ENCODE measurements at places on chromosomes 6 and 20.
A peak's percentile ranks its signal among the peaks of the same experiment; 100 is the strongest.

GRCh38 chr6:18785810-18786490, 398.8 kb downstream of the RNF144B start:
- DNase-seq: no peak

DNA sequence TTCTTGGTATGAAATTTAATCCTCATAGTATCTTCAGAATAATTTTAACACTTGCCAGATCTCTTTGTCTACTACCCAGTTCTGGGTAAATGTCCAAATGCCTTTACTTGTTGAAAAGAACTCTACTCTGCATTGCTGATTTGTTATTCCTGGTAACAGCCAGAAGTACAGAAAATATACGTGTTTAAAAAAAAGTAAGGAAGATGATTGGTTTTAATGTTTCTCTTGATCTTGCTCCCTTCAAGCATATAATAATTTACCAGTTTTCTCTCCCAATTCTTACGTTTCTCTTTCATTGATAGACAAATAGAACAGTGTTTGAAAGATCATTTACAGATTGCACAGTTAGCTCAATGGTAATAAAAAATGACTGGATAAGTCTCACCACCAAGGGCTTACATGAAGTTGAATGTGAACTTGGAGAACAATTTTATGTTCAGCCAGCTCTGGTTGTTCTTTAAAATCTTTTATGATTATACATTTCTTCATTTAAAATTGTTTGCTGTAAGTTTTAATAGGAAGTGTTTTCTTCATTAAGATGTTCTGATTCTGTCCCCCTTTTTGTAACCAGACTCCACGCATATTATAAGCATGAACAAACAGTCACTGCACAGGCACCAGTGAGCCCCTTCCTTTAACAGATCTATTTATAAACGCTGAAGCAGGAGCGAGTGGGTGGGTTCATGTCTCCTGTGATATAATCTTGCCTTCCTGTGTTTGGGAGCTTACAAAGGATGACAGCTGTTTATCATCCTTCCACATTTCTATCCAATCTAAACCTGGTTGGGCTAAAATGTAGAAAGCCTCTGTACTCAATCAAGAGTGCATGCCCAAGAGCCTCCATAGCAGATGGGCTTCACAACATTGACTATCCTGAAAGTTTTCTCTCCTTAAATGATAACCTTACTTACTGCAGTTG, 299.5 kb downstream of the PRL start:
- no peak for DNase-seq

GRCh38 chr20:33648396-33649004, 13.6 kb upstream of the C20orf144 start:
- DNase-seq: no peak

DNA sequence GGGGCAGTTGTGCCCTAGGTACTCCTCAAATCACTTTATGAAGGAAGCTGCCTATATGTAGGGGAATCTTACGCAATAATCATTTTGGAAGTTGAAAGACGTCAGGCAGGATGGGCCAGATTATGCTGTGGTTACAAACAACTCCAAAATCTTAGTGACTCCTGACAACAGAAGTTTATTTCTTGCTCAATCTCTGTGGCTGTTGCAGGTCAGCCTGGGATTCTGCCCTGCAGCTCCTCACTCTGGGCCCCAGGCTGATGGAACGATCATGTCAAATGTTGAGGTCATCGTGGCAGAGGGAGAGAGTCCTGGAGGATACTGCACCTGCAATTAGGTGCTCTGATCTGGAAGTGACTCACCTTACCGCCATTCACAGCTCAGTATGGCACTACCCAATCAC, 88.4 kb downstream of the ZDHHC14 start:
- DNase-seq: no peak

GRCh38 chr6:3151691-3152090, 5.7 kb downstream of the TUBB2A start:
- no peak for DNase-seq

- no peak for DNase-seq
Measured at GRCh38 chr6:34958734-34959133, 69.7 kb downstream of the ANKS1A start.

DNA sequence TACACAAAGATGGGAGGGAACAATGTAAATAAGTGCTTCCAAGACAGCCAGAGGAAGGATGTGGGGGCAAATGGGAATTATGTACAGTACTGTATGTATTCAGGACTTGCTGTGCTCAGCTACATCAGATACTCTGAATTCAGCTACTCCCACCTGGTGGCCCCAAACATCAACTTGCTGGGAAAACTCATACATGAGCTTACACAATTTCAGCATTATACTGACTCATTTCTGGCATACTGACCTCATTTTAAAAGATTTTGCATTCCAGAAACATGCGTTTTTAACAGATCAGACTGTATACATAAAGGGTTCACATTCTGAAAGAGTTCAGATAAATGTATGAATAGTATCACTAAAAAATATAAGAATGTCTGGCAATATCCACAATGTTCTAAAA, 59.7 kb downstream of the GPX5 start:
- DNase-seq: no peak

GRCh38 chr6:162999575-163000285, 272.0 kb downstream of the PACRG start:
- DNase-seq: peak; percentile 56

GRCh38 chr6:79818471-79818870, 128.9 kb downstream of the ELOVL4 start:
- DNase-seq: no peak

- DNase-seq: no peak
Measured at GRCh38 chr6:112204350-112204706, 50.0 kb downstream of the LAMA4 start.

- DNase-seq: no peak
Measured at GRCh38 chr20:54227241-54227640, 19.4 kb downstream of the PFDN4 start.

GRCh38 chr20:58054780-58055373, 173.6 kb downstream of the ANKRD60 start:
- no peak for DNase-seq

GRCh38 chr20:33793011-33793931, 17.9 kb upstream of the CHMP4B start:
- no peak for DNase-seq

- DNase-seq: no peak
Measured at GRCh38 chr6:139151425-139152087, 16.7 kb downstream of the HECA start.

DNA sequence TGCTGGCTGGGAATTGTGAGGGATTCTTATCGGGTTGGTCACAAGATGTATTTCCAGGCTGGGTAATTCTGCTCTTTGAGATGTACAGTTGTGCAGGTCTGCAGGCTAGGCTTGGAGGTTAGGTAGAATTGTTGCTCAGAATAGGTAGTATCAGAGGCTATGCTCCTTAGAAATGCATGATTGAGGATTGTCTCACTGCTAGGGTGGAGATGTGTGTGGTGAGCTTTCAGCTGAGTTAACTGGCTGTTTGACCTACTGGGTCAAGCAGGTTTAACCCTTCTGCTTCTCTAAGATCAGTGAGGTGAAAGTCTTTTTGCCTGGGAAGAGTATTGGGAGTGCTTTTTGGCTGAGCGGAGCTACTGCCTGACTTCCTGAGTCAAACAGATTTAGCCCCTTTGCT, 701.1 kb downstream of the UTRN start:
- no peak for DNase-seq

- no peak for DNase-seq
Measured at GRCh38 chr6:15512126-15512525, 150.7 kb downstream of the DTNBP1 start.

- DNase-seq: peak; percentile 17
Measured at GRCh38 chr20:44074252-44075151, 112.5 kb downstream of the JPH2 start.

DNA sequence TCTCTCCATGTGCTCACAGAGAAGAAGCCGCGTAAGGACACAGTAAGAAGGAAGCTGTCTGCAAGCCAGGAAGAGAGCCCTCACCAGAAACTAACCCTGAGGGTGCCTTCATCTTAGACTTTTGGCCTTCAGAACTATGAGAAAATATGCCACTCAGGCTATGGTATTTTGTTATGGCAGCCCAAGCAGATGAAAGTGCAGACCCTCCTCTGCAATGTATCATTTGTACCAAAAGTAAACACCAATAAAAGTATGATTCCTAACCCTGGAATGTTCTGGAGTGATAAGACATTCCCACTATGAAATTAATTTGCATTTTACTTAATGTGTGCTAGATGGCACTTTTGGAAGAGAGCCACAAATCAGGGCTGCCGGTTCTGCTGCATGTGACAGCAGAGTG, 594.3 kb downstream of the UTRN start:
- DNase-seq: no peak

DNA sequence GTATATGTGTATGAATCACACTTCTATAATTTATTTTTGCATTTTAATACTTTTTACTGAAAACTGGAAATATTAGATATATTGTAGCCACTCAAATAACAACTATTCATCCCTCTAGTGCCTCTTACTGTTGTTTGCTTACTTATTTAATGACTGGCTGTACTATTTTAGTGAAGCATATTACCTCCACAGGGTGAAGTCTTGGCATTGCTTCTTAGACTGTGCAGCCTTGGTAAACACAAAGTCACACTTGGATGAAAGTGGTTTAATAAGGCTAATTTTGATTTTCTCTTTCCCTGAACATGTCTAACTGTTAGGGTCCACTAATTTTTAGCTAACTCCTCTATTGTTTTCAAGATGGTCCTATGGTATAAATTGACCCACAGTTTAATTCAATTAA, 1043.2 kb upstream of the ADGRB3 start:
- DNase-seq: no peak

DNA sequence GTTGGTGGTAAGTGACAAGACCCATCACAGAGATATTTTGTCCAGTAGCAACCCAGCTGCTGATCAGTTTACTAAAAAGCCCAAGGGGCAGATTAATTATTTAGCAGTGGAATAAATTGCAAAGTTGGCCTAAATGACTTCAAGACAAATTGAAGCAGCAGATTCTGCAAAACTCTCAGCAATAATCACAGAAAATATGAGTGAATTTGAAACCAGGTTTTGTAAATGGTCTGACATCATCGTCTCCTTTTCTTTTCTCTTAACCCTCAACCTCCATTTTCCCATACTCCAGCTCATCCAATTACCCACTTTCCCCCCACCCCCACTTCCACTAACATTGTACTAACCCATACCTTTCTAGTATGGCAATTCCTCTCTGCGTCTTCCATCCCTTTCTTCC, 11.3 kb upstream of the PTPRK start:
- no peak for DNase-seq

- DNase-seq: no peak
Measured at GRCh38 chr20:36266189-36266588, 29.9 kb downstream of the AAR2 start.

- DNase-seq: no peak
Measured at GRCh38 chr6:127352524-127352923, 9.1 kb upstream of the ECHDC1 start.

DNA sequence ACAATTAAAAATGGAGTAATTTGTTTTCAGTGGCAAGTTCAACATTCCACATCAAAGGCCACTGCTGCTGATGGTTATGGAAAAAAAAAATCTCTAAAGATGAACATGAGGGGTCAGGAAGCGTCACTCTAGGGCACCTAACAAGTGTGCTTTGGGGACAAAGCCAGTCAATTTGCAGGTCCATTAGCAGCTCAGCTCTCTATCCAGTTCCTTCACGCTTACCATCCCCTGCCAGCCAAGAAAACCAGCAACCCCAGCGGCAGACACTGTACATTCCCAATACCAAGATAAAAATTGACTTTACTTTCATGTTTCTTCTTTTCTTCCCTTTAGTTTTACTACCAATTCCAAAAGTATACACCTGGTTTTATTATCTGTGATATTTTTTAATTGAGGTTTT, 10.1 kb downstream of the RFX6 start:
- DNase-seq: no peak

GRCh38 chr6:78936515-78936914, 69.2 kb downstream of the IRAK1BP1 start:
- no peak for DNase-seq

DNA sequence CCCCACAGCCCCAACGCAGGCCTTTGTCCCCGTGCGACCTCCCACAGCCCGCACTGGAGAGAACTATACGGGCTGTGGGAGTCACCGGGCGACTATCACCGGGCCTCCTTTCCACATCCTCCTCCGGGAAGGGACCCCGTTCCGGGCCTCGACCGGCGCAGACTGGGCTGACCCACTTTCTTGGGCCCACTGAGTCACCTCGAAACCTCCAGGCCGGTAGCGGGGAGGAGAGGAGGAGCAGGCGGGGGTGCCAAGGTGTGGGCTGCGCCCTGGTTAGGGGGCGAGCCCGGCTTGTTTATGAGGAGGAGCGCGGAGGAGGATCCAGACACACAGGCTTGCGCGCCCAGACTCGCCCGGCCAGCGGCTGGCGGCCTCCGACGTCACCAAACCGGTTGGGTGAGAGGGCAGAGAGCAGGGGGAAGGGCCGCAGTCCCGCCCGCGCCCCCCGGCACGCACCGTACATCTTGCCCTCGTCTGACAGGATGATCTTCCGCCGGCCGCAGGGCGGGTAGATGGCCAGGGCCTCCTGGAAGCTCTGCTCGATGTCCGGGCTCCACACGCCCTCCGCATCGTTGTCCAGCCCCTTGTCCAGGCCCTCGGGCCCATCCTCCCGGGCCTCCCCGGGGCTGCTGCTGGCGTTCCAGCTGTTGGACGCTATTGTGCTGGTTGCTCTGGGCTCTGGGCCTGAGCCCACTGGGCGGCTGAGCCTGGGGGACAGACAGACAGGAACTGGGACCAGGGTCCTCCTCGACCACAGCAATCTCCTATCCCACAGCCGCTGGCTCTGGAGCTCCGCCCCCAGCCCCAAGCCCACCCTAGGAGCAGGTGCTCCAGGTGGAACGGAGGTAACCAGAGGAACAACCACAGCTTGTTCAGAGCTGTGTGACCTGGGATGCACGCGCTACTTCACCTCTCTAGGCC, 10.6 kb downstream of the TEAD3 start:
- no peak for DNase-seq

DNA sequence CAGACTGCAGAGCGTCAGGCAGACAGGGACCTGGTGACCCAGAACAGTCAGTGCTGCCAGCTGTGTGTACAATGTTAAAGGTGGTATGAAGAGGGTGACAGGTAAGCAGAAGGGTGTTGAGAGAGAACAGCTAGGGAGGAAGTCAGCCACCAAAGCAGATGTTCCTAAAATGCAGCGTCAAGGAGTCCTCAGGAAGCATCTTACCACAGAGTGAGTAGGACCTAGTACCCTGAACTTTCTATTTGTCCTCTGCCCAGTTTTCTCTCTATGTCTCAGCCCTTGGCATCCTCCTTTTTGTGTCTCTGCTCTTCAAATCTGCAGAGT, 14.2 kb downstream of the STMND1 start:
- DNase-seq: no peak

- no peak for DNase-seq
Measured at GRCh38 chr6:110041126-110041525, 63.0 kb downstream of the GPR6 start.

GRCh38 chr6:147033267-147033666, 170.9 kb upstream of the STXBP5 start:
- no peak for DNase-seq

GRCh38 chr6:43779852-43780236, 9.8 kb downstream of the VEGFA start:
- no peak for DNase-seq

GRCh38 chr20:58818586-58819285, 32.0 kb downstream of the GNAS-AS1 start:
- DNase-seq: peak; percentile 75
